Mammary epithelial cell (primary cell): ENCODE measurements at places on chromosomes 1 and 21.

DNA sequence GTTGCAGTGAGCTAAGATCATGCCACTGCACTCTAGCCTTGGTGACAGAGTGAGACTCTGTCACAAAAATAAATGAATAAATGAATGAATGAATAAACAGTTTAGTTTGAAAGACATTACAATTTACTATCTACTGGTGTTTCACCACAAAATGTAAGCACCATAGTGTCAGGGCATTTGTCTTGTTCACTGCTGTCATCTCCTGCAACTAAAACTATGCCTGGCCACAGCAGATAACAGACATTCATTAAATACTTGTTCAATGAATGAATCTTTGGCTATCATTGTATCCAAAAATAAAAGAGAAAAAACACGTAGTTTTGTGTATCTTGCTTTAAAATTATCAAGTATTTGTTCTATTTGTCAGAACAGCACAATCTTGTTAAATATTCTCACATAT is 32.5 kb downstream of the SASS6 start:
- DNase-seq: no peak

DNA sequence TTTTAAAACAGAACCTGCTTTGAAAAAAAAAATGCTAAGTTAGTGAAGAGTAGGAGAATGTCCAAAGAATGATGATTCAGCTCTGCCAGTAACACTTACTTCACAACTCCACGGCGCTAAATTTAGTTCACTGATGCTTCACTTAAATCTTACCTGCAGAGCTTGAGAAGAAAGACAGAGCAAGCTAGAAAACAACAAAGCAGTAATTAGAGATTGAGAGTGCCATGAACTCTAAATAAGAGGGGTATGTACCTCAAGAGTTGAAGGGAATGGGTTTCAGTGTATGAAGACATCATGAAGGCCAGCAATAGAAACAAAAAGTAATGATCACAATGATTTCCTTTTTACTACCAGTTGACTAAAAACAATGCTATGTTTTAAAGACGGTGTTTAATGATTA is 32.8 kb downstream of the EPRS1 start:
- no peak for DNase-seq

GRCh38 chr1:8667869-8668594 is 149.4 kb downstream of the RERE start:
- no peak for DNase-seq

GRCh38 chr21:19266636-19267035 is 863.1 kb upstream of the TMPRSS15 start:
- DNase-seq: no peak

GRCh38 chr1:31694964-31695313 is 8.9 kb downstream of the COL16A1 start:
- DNase-seq: no peak

DNA sequence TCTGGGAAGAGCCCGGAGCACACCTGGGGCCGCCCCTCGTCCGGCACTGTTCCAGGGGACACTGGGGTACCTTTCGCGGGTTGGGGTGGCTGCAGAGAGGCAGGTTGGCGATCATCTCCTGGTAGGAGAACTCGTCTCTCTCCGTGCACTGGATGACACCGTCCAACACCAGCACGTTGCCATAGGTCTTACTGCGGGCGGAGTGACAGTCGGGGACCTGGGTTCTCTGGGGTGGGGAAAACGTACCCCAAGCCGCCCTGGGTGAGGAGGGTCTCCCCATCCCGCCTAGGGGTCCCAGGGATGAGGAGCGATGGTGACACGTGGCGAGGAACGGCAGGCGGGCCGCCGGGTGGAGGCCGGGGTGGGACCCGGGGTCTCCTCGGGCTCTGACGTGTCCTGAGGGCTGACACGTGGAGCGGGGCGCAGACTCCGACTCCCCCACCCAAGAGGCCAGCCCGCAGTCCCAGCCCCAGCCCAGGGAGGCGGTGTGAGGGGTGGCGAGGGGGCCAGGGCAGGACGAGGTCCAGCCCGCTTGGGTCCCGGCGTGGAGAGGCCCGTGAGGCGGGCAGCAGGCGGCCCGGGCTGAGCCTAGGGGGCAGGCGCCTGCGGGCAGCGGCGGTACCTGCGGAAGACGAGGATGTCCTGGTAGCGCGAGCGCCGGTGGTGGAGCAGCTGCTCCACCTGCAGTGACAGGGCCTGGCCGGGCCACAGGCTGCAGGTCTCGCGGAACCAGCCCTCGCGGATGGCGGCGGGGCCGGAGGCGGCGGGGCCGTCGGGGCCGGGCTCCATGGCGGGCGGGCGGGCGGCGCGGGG is 457 bp downstream of the SRM start:
- DNase-seq: peak; percentile 27

- no peak for DNase-seq
Observed at GRCh38 chr21:14957836-14958235, 107.0 kb downstream of the NRIP1 start.

DNA sequence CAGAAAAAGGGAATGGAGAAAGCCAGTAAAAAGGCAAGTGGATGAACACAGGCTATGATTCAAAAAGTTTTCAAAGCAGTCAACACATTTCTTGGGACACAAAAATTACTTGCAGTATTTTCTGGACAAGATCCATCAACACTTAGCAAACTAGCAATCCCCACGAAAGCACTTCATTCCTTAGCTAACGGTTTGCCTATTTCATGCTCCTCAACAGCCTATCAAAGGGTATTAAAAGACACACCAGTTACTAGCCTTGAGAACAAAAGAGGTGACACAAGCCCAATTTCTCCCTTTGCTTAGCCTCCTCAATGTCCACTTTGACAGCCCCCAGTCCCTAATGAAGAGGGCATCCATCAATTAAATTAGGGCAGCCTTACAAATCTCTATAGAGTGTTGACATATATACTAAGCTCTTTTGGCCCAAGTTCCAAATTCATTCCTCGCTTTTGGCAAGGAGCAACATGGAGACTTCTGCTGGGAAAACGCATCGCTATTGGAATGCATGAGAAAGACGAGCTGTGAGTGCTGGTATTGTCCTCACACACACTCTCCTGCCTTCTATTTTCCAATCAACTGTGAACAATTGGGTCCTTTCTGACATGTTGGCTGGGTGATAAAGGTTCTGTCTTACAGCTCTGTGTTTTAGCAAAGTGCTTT is 180.0 kb downstream of the TNR start:
- DNase-seq: no peak

GRCh38 chr1:201648066-201648906 is 109.4 kb downstream of the NAV1 start:
- DNase-seq: peak; percentile 20

- peak; percentile 11 for DNase-seq
Observed at GRCh38 chr1:108708691-108709660, 3.7 kb upstream of the FNDC7 start.

- no peak for DNase-seq
Observed at GRCh38 chr1:88140325-88140724, 543.7 kb upstream of the PKN2 start.

- DNase-seq: no peak
Observed at GRCh38 chr1:1169429-1170214, 4.1 kb upstream of the TTLL10 start.

GRCh38 chr1:229410370-229410691 is 23.6 kb downstream of the ACTA1 start:
- no peak for DNase-seq

- no peak for DNase-seq
Observed at GRCh38 chr1:1752190-1752589, 26.1 kb downstream of the NADK start.

GRCh38 chr1:154533952-154534844 is 24.3 kb downstream of the UBE2Q1 start:
- DNase-seq: peak; percentile 44

DNA sequence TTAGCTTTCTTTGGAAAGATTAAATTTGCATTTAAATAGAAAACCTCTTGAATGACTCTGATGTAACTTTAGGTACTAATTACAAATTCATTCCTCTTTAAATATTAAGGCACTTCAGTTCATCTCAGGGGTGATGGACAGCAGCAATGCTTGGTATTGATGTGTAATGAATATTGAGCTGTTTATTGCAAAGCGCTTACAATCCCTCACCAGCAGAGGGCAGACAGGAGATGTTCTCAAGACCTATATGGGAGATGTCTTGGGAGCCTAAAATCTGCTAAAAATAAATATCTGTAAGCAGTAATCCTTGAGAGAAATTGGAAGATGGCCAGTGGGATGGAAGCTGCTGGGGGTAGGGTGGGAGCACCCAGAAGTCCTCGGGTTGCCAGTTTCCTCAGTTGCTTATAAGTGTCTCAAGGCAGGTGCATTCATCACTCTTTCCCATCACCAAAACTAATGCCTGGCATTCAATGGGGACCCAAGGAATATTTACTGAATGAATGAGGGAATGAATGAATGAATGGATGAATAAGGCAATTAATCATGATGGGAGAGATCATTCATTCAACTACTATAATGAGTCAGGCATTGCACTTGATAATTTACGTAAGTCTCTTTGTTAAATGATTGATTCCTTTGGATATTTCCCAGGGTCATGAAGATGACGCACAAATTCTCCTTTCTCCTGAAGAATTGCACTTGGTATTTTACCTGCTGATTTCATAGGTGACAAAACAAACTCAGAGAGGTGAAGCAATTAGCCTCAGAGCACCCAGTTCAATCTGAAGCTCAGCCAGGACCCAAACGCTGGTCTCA is 2.3 kb downstream of the KLHDC8A start:
- DNase-seq: peak; percentile 42

DNA sequence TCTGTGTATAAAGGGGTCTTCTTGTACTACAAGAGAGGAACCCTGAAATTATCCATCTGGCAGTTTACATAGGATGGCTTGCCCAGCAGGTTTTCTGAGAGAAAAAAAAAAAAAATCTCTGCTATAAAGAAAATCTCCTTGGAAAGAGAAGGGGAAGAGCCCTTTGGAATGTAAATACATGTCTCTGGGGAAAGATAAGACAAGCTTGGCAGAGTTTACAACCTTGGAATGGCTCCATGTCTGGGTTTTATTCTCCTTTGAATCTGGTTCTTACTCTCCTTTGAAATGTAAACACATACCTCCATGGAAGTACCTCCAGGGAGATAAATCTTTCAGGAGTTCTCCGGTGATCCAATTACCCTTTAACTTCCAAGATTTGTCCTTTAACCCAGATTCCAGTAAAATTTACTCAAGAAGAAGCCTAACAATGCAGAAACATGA is 45.1 kb upstream of the DNAH14 start:
- DNase-seq: no peak

DNA sequence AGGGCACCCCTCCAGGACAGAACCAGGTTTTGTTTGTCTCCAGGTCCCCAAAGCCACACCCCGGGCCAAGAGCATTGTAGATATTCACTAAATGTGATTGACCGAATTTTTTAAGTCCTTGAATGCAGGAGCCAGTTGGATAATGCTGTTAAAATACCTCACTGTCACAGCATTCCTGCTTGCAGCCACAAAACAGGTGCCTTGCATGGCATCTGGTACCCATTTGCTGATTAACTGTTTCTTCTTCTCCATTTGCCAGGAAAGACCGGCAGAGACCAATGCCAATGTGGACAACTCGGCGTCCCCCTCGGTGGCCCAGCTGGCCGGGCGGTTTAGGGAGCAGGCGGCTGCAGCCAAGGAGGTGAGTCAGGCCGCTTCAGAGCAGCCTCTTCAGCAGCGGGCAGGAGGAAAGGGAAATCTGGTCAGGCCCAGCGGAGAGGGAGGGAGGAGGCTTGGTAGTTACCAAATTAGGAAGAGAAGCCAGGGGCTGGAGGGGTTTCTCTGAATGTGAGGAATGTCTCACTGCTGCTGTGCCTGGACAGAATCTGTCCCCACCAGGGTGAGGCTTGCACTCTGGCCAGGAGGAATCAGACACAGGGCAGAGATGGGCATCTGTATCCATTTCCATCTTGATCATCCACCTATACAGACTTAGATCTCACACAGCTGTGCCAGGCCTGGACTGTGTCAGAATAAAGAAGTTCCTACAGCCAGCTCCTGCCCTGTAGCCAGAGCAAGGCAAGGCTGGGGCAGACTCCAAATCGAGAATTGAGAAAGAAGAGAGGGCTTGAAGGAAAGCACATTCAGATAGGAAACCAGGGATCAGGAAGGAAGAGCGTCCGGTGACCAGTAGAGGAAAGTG is 37.9 kb upstream of the MPZL1 start:
- peak; percentile 69 for DNase-seq

DNA sequence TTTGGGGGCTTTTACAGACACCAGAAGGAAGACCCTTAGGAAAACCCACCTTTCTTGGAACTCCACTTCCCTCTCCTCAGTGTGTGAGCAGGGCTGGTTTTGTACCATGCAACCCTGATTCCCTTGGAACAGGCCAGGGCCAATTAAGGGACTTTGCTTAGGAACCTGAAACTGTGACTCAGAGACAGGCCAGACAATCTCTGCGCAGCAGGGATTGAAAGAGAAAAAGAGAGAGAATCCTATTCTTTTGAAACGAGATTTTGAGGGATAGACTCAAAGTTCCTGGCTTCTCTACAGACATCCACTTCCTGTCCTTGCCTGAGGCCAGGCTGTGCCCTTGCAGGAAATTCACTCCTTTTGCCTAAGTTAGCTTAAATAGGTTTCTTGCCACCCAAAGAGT is 23.1 kb upstream of the C1orf198 start:
- DNase-seq: peak; percentile 57

- DNase-seq: no peak
Observed at GRCh38 chr1:219442611-219443061, 170.3 kb downstream of the ZC3H11B start.

- no peak for DNase-seq
Observed at GRCh38 chr1:53142226-53142853, at the start of gene SLC1A7. TSS of gene SLC1A7 (minus strand) at chr1:53142638. CDS start at chr1:53142449, 189 bp downstream.

- DNase-seq: no peak
Observed at GRCh38 chr1:153612111-153612754, 704 bp downstream of the S100A16 start.

DNA sequence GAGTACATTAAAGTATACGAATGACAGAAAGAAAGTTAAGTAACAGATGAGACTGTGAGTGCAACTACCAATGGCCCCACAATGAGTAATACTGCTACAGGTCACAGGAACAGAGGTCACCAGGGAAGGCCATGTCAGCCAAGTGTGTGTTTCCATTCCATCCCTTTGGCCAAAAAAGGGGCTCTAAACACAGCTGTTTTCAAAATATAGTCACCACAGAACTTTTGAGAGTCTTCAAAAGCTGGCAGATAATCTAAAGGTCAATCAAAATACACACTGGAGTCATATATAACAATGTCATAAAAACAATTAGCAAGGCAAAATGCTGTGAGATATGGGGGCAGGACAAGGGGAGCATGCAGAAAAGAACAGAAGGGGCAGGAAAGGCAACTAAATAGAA is 10.2 kb downstream of the USP24 start:
- no peak for DNase-seq

GRCh38 chr1:199489594-199489993 is 537.9 kb upstream of the NR5A2 start:
- no peak for DNase-seq
